ENCODE measurements at places on chromosomes 6 and 20.

DNA sequence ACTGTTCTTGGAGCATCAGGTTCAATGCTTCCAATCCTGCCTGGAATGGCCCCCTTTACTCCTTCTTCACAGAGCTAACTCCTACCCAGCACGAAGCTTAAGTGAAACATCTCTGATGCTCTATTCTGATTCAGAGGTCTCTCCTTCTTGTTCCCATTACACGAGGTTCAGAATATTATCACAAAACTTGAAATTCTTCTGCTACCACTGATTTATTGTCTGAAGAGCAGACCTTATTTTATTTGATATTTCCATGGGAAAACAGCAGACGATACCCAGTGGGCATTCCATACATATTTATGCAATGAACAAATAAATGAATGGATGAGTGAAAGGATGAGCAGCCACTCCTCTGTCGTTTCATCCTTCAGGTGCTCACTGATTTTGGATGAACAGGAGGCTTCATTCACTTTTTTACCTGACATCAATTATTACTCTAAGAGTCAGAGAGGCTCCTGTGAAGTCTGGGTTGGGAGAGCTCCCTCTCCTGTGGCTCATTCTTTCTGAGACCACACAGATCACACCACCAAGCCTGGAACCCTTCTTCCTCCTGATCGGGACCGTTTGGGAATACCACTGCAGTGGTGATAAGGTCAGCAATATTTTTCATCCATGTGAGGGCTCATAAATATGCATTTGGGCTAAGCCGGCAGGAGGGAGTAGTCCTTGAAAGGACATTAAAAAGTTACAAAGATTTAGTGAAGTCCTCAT lies 25.8 kb downstream of the SMLR1 start:
- no peak for DNase-seq

GRCh38 chr6:54800050-54800600 lies 46.4 kb upstream of the FAM83B start:
- no peak for DNase-seq

- no peak for DNase-seq
These were observed 10.0 kb downstream of the GMPR start for GRCh38 chr6:16248271-16248853.

- no peak for DNase-seq
These were observed at the start of gene OTOR for GRCh38 chr20:16748308-16748900. Gene OTOR (plus strand): TSS chr20:16748358. CDS start chr20:16748402, 44 bp downstream.

DNA sequence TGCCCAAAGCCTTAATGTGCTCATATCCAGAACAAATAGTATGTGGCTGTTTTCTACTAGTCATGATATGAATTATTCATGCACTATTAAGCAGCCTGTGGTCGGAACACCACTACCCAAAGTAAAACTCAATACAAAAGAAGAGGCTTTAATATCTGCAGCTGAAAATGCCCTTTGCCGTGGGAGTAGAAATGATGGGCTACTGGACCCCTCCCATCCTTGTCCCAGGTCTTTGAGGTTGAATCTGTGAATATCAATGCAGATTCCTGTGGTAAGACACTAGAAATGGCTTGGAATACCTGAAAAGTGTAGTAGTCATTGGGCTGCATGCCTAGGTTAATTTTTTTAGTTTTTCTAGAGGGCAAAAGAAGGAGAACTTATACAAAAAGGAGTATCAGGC lies 303.7 kb downstream of the TBC1D7 start:
- DNase-seq, result no peak

- no peak for DNase-seq
These were observed 2.1 kb upstream of the TMEM217 start for GRCh38 chr6:37260040-37260439.

DNA sequence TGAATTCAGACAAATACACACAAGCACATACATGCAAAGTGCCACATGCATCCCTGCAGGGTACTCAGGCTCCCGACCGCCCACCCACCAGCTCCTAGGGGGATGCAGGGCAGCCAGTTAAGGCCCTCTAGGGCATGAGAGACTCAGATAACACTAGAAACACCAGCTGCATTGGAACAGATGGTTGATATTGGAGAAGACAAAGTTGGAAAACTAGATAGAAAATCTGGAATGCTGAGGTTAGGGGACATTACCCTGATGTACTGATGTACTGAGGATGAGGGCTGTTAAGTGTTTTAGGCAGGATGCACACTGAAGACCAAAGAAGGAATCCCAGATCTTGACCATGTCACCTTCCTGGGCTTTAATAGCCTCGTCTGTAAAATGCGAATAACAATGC lies 134.6 kb upstream of the ECI2 start:
- no peak for DNase-seq

DNA sequence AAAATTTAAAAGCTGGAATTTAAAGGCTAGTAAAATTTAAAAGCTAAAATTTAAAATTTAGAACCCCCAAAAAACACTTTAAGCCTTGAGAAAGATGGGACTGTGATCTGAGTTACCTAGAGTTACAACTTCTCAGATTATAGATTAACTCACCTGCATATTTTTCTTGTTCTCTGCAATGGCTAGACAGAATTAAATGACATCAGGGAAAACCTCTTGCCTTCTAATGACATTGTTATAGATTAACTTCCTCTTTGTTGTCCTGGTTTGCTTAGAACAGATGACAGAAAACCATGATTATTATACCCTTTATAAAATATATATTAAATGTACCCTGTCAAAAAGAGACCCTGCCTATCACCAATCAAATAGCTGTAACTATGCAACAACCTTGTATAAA lies 56.4 kb downstream of the TRDN start:
- DNase-seq, result no peak

GRCh38 chr20:8246716-8247115 lies 114.7 kb downstream of the PLCB1 start:
- no peak for DNase-seq

- no peak for DNase-seq
These were observed 7.8 kb downstream of the TSPYL4 start for GRCh38 chr6:116246089-116246488.

GRCh38 chr6:65117817-65118409 lies 589.1 kb downstream of the EYS start:
- DNase-seq, result no peak

DNA sequence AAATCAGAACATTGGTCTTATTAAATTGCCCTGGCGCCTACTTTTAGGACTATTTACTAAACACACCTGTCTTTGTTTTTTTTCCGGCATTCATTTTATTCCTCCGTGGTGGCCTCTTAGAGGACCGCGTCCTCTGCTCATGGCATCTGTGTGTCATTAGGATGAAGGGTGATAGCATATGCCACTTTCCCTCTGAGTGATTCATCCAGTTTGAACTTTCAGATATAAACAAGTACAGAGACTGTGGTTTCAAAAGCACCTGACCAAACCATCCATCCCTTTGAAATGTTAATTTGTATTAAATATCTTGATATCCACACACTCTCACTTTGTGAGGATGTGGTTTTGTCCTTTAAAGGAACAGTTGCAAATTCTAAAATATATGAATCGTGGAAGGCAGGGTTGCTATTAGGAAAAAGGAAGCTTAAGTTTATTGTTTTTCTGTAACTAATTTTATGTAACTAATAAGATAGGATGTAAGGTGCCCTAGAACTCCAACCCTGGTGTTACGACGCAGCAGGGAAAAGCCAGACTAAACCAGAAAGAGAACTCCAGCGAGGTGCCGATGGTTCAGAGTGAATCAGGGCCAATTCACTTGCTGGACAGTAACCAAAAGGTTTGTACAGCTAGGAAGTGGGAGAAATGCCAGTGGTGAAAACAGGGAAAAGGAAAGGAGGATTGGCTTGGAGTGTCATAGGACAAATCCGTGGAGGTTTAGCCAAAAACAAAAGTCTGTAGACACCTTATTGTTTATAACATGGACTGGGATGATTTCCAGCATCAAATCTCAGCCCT lies 98.7 kb downstream of the SHLD1 start:
- DNase-seq, result peak; percentile 95

GRCh38 chr20:62047666-62048345 lies 17.9 kb downstream of the TAF4 start:
- DNase-seq, result no peak

- DNase-seq, result no peak
These were observed 63.4 kb upstream of the HMGCLL1 start for GRCh38 chr6:55642366-55642765.

DNA sequence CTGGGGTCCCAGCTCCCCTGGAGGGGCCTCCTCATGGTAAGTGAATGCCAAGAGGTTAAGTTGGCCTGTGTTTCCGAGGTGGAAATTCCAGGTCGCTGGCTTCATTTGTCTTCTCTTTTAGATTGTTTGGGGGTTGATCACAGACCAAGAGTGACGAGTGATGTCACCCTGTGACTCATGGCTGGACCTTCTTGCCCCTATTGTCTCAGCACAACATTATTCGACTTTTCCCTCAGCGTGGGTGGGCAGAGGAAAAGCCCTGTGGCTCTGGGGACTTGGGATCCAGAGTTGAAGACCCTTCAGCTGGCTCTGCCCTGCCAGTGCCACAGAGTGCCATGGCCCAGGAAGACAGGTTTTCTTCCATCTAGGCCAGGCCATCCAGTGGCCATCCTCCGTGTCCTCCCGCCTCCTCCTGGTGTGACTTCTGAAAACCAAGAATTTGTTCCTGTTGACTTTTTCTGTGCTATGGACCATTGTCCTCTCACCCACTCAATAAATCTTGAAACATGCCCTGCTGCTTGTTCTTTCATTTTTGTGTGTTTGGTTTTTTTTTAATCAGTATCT lies 15.4 kb upstream of the SNHG17 start:
- DNase-seq, result no peak

DNA sequence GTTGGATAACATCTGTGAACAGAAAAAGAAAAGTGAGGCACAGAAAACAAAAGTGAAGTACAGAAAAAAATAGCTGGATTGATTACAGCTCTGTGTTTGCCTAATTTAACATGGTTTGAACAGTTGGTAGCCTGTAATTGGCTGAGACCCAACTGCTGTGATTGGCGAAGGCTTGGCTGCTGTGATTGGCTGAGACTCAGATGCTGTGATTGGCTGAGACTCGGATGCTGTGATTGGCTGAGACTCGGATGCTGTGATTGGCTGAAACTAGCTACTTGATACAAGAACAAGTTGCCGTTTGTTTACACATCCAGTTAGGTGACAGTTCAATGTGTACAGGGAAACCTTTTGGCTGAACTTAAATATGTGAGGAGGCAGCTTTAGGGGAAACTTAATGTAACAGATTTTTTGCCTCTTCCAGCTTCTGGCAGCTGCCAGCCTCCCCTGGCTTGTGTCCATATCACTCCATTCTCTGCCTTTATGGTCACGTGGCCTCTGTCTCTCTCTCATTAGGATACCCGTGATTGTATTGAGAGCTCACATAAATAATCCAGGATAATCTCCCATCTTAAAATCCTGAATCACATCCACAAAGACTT lies 223.4 kb upstream of the FOXA2 start:
- no peak for DNase-seq

DNA sequence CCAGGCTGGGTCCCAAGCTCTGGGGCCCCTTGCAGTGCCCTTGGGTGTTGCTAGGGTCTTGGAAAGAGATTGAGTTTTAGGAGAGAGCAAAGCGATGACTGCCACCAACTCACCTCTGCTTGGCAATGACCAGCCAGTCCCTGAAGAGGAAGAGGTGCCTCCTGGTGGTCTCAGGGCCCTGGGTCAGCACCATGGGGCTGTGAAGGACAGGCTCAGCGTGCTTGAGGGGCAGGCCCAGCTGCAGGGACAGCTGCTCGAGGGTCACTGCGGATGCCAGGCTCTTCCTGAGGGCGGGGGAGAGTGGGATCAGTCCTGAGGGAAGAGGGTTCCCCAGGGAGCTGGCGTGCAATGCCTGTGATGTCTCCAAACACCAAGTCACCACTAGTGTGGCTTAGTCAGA lies 50.8 kb upstream of the TAGAP start:
- no peak for DNase-seq

GRCh38 chr20:19875376-19876221 lies 117.5 kb downstream of the RIN2 start:
- no peak for DNase-seq

DNA sequence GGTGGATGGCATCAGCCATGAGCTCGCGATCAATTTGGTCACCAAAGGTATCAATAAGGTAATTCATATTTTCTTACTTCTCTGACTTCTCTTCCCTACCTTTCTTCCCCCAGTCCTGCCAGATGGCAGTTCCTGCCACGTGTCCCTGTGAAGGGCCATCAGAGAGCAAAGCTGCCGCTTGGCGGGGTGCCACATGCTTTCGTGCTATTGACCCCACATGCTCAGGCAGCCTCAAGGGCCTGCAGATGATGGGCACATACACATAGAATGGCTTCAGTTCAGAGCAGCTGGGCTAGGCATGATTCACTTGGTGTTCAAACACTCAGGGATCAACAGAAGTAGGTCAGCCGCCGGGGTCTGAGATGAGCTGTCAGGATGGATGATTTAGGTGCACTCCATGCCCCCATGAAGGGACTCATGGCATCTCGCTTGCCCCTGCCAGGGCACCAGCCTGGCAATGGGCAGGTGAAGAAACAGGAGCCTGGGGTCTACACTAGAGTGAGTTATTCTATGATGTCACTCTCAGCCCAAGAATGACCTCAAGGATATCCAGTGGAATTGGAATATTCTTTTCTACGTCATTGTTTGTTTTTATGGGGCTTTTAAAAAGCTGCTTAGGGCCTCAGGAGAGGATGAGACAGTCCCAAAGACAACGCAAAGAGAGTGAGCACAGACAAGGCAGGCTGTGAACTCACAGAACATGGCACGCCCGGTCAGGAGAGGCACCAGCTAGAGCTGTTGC lies 25.5 kb downstream of the BANF2 start:
- DNase-seq, result no peak

DNA sequence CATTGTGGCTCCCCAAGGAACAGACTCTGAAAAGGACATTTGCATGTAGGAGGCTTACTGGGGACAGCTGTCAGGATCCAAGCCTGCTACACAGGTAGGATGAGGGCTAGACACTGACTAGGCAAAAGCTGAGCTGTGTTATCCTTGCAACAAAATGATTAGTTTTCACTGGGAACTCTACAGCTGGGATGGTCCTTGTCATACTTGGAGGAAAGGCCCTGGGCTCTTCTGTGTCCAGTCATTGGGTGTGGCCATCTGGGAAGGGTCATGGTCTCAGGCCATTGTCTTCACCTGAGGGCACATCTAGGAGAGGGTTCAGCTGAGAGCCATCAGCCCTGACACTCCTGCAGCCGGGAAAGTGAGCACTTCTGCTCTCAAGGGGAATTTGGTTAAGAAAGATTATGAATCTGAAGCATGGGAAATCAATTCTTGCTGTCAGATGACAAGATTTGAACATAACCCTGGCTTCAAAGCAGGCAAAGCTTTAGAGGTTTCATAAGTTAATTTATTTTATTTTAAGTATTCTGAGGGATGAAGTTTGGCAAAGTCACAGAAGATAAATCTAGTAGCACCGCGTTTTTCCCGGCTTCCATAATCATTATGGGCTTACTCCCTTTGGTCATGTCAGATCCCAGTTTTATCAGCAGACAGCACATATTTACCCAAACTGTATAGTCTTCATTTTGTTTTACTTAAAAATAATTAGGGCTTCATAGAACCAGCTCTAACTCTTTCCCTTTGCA lies 78.4 kb upstream of the SLC22A23 start:
- DNase-seq, result no peak

Measured in cerebellar nuclear complex (tissue), 1 donor.